ENCODE measurements at places on chromosomes 13 and 19.

- DNase-seq: no peak
Observed at GRCh38 chr19:38671654-38672053, 24.2 kb downstream of the ACTN4 start.

- no peak for DNase-seq
Observed at GRCh38 chr13:92224825-92225224, 826.4 kb downstream of the GPC5 start.

GRCh38 chr19:38019396-38019724, 112.4 kb downstream of the SIPA1L3 start:
- DNase-seq: no peak

- DNase-seq: no peak
Observed at GRCh38 chr13:51435002-51435578, 17.7 kb downstream of the INTS6 start.

GRCh38 chr13:99063952-99064351, 86.1 kb upstream of the DOCK9 start:
- DNase-seq: no peak

DNA sequence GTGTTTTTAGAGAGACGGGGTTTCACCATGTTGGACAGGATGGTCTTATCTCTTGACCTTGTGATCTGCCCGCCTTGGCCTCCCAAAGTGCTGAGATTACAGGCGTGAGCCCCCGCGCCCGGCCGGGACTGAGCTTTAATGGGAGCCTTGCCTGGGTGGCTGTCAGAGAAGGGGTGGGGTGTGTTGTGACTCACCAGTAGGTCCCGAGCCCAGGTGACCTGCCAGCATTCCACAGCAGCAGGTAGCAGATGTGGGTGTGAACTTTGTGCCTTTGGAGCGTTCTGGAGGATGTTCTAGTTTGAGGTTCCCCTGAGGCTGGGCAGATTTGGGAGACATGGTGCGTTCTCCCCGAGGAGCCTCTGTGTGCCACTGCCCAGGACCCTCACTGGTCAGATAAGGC, 7.1 kb upstream of the EPN1 start:
- DNase-seq: no peak

DNA sequence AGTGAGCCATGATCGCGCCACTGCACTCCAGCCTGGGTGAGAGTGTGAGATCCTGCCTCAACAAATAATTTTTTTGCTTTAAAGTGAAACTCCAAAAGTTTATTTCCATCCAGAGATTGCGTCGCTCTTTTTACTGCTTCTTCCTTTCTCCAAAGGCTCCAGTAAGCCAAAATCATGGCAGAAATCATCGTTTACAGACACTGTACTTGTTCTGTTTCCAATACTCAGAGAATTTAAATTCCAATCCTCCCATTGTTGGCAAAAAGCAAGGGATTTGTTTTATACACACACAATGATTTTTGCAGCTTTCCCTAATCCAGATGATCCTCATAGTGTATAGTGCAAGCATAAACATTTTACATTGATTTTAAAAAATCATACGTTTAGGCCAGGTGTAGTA, 15.3 kb downstream of the FBXO27 start:
- no peak for DNase-seq

All from DND-41 (cell line).